Vagina (tissue), 2 donors: ENCODE measurements at places on chromosomes 13 and 19. TPM values are rescaled to one million over a fixed set of nuclear protein-coding genes. Genes with fewer than 3 reads are reported as not detected.

- no peak for DNase-seq
These were observed 24.6 kb downstream of the ZMYM5 start for GRCh38 chr13:19838865-19839275.

GRCh38 chr13:113034451-113035212 is 65.6 kb downstream of the MCF2L start:
- no peak for DNase-seq

GRCh38 chr19:30679153-30679702 is 307.0 kb downstream of the ZNF536 start:
- DNase-seq = no peak

- no peak for DNase-seq
These were observed 24.9 kb downstream of the CELF5 start for GRCh38 chr19:3249408-3249807.

GRCh38 chr19:3669947-3670795 is 30.1 kb downstream of the PIP5K1C start:
- DNase-seq = peak; percentile 96

GRCh38 chr13:43089912-43090498 is 66.6 kb downstream of the DNAJC15 start:
- no peak for DNase-seq

Gene POMP
- total RNA-seq = 23.8 TPM

Gene APC2
- total RNA-seq = 1.2 TPM

Gene TUBB4A
- total RNA-seq = 5.6 TPM
